ENCODE measurements at places on chromosomes 16 and 17.

- DNase-seq, result no peak
These were observed 182.1 kb upstream of the SDK2 start for GRCh38 chr17:73826181-73826871.

DNA sequence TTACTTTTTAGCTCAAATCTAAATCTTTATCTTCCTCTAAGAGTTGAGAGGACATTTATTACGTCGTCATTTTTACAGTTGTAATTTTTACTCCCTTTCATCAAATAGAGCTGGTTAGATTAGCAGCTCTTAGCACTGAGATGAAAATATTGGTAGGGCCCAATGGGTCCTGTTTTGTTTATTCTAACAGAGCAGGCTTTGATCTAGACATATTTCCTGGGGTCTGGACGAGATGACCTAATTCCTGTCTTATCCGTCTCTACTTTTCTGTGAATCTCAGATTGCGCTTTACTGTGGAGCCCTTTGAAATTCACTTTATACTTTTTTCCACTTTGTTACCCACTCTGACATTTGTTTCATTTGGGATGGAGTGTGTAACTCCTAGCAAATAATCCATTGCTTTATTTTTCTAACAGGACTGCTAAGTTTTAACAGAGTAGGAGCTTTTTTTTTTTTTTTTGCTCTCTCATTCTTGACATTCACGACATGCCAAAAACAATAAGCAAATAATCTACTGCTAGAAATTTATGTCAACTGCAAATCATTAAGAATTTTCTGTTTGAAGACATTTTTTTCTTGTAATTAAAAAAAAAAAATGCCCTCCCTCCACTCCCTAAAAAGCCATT lies 18.5 kb downstream of the SALL1 start:
- DNase-seq, result peak; percentile 44

- peak; percentile 32 for DNase-seq
These were observed 156.0 kb downstream of the CDH13 start for GRCh38 chr16:82782715-82783251.

- no peak for DNase-seq
These were observed 3.9 kb upstream of the C17orf99 start for GRCh38 chr17:78142119-78142861.

- DNase-seq, result no peak
These were observed 45.2 kb downstream of the MAP1LC3B start for GRCh38 chr16:87437327-87437726.

DNA sequence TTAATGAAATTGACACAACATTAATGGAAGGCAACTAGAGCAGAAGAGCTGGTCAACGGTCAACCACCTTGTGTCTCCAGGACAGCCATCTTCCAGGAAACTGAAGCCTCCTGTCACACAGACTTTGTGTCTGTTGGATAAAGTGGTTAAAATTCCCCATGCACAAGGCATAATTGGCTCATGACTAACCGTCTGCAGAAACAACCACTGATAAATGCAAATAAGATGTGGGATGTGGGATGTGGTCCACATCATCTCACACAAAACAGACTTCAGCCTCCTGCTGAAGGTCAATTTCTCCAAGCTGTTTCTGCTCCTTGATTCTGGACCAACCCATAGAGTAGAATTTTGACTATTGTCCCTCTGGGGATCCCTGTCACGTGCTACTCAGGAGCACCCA lies 26.9 kb upstream of the XYLT1 start:
- DNase-seq, result no peak

- no peak for DNase-seq
These were observed 27.6 kb upstream of the CAPN15 start for GRCh38 chr16:499924-500323.

DNA sequence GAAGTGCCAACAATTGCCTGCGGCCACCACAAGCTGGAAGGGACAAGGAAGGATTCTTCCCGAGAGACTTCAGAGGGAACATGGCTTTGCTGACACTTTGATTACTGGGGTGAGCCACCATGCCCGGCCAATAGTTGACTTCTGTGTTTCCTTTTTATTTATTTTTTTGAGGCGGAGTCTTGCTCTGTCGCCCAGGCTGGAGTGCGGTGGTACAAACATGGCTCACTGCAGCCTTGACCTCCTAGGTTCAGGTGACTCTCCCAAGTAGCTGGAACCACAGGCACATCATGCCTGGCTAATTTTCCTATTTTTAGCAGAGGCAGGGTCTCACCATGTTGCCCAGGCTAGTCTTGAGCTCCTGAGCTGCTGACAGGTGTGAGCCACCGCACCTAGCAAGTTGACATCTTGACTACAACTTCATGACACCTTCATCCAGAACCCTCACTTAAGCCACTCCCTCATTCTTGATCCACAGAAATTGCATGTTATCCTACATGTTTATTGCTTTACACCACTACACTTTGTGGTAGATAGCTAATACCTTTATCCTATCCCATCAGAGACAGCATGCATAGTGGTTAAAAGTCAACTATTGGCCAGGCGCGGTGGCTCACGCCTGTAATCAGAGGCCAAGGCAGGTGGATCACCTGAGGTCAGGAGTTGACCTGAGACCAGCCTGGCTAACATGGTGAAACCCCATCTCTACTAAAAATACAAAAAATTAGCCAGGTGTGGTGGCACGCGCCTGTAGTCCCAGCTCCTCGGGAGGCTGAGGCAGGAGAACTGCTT lies 16.1 kb upstream of the GPRC5C start:
- DNase-seq, result no peak

DNA sequence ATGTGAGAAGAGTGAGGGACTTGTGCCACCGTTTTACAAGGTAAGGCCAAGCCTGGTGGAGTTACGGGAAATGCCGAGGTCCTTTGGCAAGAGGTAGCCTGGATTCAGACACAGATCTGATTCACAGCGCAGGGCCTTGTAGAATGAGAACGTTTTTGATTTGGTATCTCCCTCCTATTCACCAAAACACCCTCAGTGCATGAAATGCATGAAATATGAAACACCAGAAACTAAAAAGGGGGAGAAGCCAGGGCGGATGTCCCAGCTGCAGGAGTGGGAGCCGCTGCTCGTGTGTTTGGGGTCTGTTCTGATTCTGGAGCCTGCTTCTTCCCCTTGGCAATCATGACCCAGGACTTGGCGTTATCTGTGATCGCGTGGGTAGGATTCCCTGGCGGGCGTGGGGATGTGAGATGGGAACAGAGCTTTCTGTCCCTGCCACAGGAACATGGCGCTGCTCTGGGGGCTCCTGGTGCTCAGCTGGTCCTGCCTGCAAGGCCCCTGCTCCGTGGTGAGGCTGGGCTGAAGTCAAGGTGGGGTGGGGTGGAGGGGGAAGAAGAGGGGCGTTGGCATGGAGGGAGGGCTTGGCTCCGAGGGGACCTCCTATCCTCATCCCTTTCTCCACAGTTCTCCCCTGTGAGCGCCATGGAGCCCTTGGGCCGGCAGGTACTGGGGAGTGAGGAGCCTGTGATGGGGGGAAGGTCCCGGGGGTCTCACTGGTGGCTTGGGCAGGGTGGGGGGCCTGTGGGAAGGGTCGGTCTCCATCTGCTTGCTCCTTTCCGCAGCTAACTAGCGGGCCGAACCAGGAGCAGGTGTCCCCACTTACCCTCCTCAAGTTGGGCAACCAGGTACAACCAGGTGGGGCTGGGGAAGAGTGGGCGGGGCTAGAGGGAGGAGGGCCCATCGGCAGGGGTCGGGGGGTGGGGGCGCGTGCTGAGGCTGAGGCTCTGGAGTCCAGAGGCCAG lies 2.2 kb downstream of the SERPINF2 start:
- DNase-seq, result no peak

- peak; percentile 72 for DNase-seq
These were observed 34.7 kb upstream of the ENPP7 start for GRCh38 chr17:79695797-79696609.

- DNase-seq, result no peak
These were observed 24.6 kb upstream of the GUCY2D start for GRCh38 chr17:7977805-7978204.

DNA sequence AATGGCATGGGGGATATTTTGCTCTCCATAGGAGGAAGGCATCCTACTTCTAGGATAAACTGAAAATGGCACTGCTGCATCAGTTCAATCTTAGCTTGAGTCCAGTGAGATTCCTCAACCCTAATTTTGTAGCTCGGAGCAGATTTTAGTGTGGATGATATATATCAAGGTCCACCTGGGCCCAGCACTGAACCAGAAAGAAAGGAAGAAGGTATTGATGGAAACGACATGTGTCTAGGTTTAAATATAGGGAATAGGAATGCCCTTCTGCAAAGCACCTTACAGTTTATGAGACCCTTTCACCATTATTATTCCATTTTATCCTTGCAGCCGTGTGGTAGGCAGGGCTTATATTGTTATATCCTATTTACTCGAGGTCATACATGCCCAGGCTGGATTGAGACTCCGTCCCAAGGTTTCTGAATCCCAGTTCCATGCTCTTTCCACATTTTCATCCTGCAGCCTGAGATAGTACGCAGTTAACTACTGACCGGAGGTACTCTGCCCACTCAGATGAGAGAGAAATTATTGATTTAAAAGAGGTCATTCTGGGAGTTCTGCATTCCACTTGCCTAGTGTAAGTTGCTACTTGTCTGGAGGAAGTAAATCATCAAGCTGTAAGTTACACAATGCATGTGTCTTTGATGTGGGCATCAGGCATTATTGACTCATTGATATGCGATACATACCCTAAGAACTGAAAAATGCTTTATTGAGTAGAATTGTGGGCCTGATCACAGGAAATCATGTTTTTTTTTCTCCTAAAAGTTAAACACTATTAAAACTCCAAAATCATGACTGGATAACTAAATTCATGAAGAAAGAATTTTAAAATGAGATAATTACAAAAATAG lies 10.1 kb downstream of the KRT39 start:
- peak; percentile 47 for DNase-seq

GRCh38 chr16:57240851-57241250 lies 4.2 kb upstream of the ARL2BP start:
- no peak for DNase-seq

- no peak for DNase-seq
These were observed 23.4 kb downstream of the RBL2 start for GRCh38 chr16:53457670-53458069.

GRCh38 chr17:39170109-39170508 lies 4.1 kb upstream of the ARL5C start:
- DNase-seq, result no peak

DNA sequence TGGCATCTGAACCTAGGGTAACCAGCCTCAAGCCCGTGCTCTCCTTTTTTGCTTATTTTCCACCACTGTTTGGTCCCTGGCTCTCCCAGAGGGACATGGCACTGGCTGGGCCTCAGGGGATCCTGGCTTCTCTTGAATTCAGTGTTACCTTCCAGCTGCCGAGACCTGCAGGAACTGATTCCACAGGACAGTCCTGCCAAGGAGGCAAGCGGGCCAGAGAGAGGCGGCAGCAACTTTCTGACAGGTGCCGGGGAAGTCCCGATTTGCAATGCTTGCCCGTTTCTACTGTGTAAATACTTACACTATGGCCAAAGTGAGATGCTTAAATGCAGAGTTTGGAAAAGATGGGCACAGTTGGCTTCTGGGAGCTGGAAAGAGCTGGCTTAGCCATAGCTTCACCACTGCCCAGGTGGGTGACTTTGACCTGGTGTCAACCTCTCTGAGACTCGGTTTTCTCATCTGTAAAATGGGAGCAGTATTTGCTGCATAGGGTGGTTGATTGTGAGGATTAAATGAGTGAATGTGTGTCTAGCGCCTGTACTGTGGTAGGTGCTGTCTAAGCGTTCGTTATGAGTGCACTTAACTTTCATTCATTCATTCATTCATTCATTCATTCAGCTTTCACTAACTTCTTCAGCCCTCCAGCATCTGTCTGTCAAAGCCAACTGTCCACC lies 124.9 kb downstream of the CMIP start:
- no peak for DNase-seq

GRCh38 chr16:23227529-23227928 lies 45.0 kb downstream of the SCNN1G start:
- no peak for DNase-seq

Measured in eye (tissue), 1 donor.